ENCODE measurements at places on chromosomes 5 and 9.

DNA sequence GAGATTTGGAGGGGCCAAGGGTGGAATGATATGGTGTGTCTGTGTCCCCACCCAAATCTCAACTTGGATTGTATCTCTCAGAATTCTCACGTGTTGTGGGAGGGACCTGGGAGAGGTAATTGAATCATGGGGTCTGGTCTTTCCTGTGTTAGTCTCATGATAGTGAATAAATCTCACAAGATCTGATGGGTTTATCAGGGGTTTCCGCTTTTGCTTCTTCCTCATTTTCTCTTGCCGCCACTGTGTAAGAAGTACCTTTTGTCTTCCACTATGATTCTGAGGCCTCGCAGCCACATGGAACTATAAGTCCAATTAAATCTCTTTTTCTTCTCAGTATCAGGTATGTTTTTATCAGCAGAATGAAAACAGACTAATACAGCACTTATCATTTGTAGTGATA is 29.5 kb upstream of the SPIN1 start:
- no peak for DNase-seq

GRCh38 chr9:78035383-78035993 is 3.9 kb upstream of the GNAQ start:
- peak; percentile 77 for DNase-seq

- DNase-seq = no peak
These were observed 68.7 kb upstream of the FSTL4 start for GRCh38 chr5:133680830-133681565.

GRCh38 chr9:112969730-112970129 is 42.3 kb downstream of the ZNF883 start:
- DNase-seq = no peak

DNA sequence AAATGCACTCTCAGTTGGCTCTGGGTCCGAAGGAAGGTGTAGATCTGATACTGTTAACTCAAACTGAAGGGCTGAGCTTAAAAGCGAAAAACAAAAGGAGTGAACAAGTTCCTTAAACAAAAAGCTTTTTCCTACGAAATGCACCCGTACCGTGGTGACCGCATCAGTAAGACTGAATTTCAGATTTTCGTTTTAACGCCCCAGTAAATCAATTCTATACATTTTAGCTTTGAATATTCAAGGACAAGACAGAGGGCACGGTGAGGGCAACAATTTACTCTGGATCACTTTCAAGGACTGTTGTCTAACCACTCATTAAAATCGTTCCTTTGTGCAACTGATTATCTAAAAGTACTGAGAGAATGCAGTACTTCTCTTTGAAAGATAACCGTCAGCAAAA is 1.9 kb downstream of the HOMER1 start:
- no peak for DNase-seq

GRCh38 chr9:129891569-129891968 is 56.3 kb downstream of the USP20 start:
- DNase-seq = no peak

- peak; percentile 22 for DNase-seq
These were observed 10.9 kb downstream of the SEMA5A start for GRCh38 chr5:9534881-9535517.

DNA sequence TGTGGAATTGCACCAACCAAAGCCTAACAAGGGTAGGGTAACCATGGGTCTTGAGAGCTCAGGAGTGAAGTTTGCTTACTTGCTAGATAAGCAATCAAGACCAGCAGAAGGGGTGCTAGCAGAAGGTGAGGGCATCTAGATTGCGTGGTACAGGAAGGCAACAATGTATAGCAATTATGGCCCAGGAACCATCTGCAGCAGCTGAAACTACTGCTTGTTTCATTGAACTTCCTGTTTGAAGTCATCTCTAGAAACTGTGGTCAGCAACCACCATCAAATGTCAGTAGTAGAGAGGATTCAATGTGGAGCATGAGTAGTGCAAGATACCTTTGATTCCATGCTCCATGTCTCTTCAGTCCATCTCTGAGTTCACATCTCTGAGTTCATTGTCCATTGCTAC is 462.1 kb upstream of the GRAMD2B start:
- DNase-seq = no peak

DNA sequence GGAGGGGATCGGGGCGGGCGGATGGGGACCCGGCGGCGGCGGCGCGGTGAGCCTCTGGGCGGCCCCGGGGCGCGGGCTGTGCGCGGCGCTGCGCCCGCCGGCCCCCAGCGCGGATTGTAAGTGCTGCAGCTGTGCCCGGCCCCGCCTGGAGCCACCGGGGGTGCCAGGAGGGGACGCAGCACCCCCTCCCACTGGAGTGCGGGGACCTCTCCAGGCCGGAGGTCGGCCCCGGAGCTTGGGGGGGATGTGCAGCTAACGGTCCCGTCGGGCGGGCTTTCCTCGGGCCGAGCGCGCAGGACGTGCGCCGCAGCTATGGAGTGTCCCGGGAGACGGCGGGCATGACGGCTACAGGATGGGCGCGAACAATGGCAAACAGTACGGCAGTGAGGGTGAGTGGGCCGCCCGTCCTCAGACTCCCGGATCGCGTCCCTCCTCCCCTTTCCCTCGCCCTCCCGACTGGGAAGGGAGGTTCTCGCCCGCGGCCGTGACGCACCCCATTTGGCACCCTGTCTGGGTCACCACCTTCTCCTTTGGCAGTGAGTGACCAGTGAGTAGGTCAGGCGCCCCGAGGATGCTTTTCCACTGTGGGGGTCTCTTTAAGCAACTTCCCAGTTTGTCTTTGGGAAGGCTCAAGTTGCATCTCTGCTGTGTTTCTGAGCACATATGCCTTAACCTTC is 483 bp downstream of the FBXL7 start:
- DNase-seq = peak; percentile 23

GRCh38 chr9:22740781-22741180 is 294.2 kb downstream of the DMRTA1 start:
- DNase-seq = no peak

GRCh38 chr9:123637606-123637944 is 281.6 kb downstream of the CRB2 start:
- DNase-seq = peak; percentile 24

- no peak for DNase-seq
These were observed 80.4 kb downstream of the RGS3 start for GRCh38 chr9:113543982-113544303.

DNA sequence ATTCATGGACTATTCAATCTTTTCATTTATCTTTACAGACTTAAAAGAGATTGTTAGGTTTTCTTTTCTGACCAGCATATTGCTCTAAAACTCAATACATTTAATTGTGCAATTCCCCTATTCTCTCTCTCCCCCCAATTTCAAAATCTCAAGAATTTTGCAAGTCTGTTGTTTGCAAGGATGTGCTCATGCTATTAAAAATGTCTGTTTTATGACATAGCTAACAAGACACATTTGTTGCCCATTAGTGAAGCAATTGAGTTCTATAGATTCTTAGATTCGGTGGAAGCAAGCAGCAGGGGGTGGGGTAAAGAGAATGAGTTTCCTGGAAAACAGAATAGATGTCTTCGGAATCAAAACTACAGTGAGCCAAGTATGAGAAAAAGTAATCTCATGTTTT is 8.5 kb upstream of the CSNK1A1 start:
- DNase-seq = peak; percentile 83

DNA sequence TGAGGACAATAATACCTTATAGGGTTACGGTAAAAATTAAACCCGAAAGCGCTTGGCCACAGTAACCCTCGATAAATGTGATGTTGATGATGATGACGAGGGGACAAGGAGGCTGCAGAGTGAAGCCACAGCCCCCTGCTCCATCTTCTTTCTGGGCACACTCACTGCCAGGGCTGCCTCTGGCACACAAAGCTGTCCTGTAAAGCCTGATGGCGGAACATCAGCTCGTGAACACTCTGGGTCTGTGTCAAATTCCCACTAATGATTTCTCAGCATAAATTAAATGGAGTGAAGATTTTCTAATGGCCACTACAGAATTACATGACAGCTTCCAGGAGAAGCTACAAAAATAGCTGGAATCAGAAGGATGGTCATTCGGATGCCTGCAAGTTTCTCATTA is 142.2 kb downstream of the TTLL11 start:
- DNase-seq = no peak

DNA sequence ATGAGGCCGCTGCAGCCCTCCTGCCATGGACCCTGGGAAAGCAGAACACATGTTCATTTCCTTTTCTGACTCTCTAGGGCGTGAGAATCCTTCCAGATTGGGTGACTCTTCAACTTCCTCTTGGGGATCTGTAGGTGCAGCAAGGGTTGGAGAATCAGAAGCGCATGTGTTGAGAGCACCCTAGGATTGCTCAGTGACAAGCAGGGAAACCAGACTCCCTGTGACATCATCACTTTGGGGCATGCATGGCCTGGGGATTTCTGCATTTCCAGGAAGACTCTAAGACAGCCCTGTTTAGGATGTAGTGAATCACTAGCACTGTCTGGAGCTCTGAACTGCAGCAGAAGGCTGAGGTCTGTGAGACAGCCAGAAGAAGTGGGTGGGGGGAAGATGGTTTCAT is 15.1 kb upstream of the LCP2 start:
- peak; percentile 64 for DNase-seq

- peak; percentile 30 for DNase-seq
These were observed 114.5 kb upstream of the LMX1B start for GRCh38 chr9:126499005-126499910.

- peak; percentile 25 for DNase-seq
These were observed 83.4 kb upstream of the SMIM23 start for GRCh38 chr5:171702135-171702770.

GRCh38 chr9:109707355-109707754 is 72.6 kb upstream of the PALM2AKAP2 start:
- DNase-seq = no peak

DNA sequence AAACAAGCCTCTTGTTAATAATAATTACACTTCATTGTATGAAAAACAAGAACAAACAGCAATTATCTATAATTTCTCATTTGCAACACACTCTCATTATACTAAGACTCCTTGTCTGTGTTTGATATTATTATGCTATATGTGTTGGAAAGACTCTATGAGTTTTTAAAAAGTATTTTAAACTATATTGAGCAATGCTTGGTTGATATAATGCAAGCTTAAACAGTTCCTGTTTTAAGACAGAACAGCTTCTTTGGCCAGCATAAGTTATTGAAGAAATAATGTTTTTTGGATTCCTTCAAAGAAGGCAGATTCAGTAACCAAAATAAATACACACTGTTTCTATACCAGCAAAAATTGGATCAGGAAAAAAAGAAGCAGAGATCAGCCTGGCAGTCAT is 871.4 kb downstream of the MAT2B start:
- DNase-seq = no peak

DNA sequence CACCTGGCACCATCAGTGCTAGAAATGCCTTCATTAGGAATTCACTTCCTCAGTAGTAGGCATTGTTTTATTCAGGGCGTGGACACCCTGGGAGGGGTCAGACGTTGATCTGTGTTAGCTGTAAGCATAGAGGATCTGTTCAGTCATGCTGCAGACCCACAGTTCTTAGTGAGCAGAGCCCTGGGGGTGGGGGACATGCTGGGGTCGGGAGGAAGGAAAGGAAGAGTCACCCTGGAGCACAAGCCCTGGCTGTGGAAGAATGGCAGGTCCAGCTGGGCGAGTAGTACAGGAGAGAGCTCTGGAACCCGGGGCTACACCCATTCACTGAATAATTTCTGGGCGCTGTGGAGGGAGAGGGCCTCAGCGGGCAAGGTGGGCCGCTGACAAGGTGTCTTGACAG is 172.5 kb downstream of the FSTL4 start:
- DNase-seq = no peak

- DNase-seq = peak; percentile 96
These were observed at the start of gene C5orf24 for GRCh38 chr5:134845852-134846640. TSS of gene C5orf24 (plus strand) at chr5:134845968. CDS start at chr5:134854901, 8,933 bp downstream.

DNA sequence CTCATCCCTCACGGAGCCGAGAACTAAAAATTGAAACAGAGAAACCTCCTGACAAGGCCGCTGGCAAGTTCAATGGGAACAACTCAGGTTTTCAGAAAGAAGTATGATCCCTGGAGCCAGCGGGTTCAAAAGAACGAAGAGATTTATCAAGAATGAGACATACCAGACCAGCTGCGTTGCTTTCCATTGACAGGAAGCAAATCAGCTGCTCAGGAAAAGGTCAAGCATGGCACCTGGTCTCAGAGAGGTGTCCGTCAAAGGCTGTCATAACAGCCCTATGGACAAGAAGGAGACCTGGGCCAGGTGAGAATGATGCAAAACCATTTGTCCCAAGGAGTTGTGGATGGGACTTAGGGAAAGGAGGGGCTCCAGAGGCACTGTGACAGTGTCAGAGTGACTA is 34.9 kb upstream of the GNE start:
- DNase-seq = no peak

- DNase-seq = no peak
These were observed 74.5 kb downstream of the APTX start for GRCh38 chr9:32926911-32927310.

Measured in fibroblast of skin of abdomen (primary cell).